ENCODE measurements at places on chromosomes 1 and 21. TPM values are rescaled to one million over a fixed set of nuclear protein-coding genes. Genes with fewer than 3 reads are reported as not detected.
A peak's percentile ranks its signal among the peaks of the same experiment; 100 is the strongest.

GRCh38 chr1:109388884-109389637, 8.7 kb downstream of the SORT1 start:
- DNase-seq = no peak

DNA sequence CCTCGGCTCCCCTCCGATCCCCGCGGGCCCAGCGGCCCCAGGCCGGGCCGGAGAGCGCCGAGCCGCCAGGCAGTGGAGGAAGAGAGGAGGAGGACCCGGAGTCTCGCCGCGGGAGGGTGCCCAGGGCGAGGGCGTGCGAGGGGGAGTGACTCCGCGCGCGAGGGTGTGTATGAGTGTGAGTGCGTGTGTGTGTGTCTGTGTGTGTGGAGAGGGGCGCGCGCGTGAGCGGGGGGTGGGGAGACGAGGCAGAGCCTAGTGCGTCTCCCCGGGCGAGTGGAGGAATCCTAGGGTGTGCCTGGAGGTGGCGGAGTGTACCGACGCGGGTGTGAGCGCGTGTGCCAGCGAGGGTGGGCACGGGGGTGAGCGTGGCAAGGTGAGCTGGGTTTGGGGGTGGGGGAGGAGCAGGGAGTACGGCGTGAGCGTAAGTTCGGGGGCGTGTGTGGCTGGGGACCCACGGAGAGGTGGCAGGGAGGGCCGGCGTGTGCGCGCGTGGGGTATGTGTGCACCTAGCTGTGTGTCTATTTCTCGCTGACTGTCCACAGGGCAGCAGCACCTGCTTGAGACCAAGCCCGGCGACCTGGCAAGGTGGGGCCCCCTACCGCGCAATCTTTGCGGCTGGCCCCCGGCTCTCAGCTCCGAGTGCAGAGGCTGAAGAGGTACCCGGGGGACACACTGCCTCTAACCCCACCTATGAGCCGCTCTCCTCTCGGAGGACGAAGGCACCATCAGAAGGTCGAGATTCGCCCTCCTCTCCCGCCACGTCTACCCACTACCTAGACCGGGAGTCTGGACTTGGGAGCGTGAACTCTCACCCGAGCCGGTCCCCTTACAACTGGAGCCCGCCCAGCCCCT, 784 bp upstream of the KCND3 start:
- DNase-seq = no peak

DNA sequence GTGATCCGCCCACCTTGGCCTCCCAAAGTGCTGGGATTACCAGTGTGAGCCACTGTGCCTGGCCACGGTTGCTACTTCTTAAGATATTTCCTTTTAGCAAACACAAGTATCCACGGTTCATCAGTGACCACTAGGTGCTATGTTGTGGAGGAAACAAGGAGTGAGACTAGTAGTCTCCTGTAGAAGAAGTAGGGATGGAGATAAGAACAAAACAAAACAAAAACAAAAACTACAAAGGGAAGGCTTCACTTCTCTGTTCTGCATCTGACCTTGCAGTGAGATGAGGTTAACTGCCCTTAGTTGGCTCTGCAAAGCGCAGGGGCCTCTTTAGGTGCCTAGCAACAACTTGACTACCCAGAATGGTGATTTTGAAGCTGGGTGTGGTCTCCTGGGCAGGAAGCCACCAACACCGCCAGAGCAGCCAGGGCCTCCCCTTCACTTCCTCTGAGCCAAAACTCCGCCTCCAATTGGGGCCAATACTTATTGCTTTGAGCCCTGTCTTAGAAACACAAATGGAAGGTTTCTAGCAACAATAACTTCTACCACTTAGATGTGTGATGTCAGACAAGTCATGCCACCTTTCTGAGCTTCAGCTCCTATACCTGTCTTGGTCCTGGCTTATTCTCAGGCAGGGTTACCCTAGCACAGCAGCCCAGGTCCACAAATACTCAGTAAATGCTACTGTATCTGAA, 12.8 kb upstream of the CDC42 start:
- DNase-seq = peak; percentile 44

GRCh38 chr1:161298116-161298515, 11.7 kb downstream of the MPZ start:
- DNase-seq = no peak

FAM151A gene
- not detected for total RNA-seq

PEAR1 gene
- total RNA-seq = 8.5 TPM

Data from astrocyte (in vitro differentiated cells and primary cell).